ENCODE measurements at places on chromosomes 12 and 14. TPM values are rescaled to one million over a fixed set of nuclear protein-coding genes. Genes with fewer than 3 reads are reported as not detected.
A peak's percentile ranks its signal among the peaks of the same experiment; 100 is the strongest.

GRCh38 chr14:80260645-80261044, 49.3 kb upstream of the DIO2 start:
- no peak for DNase-seq

GARIN6 gene
- total RNA-seq = not detected

KRT83 gene
- total RNA-seq = not detected

PEX5 gene
- 39.0 TPM for total RNA-seq

GRCh38 chr14:39812532-39813320, 380.5 kb upstream of the FBXO33 start:
- no peak for DNase-seq

DNA sequence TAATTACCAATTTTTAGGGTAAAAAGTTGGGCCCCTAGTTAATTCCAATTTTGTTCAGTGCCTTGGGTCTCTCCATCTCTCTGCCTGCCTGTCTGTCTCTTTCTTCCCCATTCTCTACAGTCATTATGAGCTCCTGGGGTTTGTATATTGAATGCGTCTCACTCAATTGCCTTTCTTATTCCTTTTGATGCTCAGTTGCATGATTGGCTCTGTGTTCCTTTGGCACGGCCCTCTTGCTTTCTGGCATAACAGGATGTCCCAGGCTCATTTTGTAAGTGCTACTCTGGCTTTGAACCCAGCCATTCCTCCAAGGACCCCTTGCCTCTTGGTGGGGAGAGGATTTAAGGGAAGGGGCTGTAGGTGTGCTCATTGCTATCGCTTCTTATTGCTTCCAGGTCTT, 35.6 kb downstream of the ZNF664 start:
- no peak for DNase-seq

ERGIC2 gene
- total RNA-seq = 101 TPM

DNA sequence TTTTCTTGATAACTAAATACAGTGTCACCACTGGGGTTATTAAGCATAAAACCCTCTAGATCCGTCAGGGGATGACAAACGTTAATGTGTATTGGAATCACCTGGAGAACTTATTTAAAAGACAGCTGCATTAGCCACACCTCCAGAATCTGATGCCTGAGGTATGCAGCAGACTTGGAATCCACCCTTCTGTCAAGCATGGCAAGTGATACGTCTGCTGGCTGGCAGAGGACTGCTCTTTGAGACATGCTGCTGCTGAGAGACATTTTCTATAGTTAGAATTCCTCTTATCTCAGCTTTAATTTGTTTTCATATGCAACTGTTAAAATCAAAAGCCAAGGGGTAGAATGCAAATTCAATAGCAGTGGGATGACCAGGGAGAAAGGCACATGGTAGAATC, 496.3 kb downstream of the NELL2 start:
- DNase-seq = no peak

RHNO1 gene
- 62.9 TPM for total RNA-seq

DNA sequence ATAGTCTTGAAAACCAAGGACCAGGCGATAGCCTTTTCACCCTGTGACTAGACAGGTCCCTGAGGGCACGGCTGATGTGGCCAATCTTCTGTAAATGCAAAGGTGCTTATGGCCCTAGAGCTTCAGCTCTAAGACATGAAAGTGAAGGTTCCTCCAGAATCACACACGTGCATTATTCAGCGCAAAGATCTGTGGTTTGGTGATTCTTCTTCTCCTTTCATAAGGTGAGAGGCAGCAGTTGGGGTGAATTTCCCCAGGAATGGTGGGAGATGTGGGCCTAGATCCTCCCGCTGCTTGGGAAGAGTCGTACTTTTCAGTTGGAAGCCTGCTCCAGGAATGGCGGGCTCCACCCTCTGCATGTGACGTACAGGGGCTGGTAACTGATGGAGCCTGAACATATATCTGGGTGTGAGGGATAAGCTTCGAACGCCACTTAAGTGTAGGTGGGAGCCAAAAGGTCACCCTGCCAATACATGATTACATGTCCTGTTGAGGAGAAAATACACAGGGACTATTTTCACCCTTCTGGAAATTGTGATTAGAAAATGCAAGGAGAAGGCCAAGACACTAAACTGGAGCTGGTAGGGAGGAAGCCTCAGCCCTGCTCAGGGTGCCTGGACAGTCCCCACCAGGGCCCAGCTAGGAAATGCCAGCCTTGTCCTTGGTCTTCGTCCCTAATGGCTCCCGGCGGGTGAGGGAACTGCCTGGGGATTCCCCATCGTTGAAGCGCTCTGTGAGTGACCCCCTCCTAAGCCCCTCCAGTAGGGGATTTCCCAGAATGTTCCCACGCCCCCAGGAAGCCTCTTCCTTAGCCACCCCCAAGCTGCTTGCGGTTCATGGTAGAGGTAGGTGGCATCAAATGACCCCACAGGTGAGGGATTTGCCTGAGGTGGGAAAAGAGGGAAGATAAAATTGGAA, 17.6 kb downstream of the BATF start:
- peak; percentile 65 for DNase-seq

- no peak for DNase-seq
Observed at GRCh38 chr12:128286970-128287369, 20.0 kb downstream of the TMEM132C start.

DNA sequence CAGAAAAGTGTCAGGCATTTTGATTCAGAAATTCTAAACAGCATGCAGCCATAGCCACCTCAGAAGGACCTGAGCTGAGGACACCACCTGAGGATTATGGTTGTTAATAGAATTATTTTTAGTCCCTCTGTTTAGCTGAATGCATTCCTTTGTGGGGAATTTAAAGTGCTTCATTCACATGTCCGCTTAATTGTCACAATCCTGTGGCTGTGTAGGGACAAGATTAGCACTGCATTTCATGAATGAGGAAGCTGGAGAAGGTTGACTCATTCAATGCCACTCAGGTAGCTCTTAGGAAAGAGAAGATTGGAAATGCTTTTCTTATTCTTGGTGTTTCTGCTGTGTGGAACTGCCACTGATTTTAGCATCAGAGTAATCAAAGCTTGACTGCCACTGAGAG, 42.0 kb upstream of the KRR1 start:
- DNase-seq = no peak

DNA sequence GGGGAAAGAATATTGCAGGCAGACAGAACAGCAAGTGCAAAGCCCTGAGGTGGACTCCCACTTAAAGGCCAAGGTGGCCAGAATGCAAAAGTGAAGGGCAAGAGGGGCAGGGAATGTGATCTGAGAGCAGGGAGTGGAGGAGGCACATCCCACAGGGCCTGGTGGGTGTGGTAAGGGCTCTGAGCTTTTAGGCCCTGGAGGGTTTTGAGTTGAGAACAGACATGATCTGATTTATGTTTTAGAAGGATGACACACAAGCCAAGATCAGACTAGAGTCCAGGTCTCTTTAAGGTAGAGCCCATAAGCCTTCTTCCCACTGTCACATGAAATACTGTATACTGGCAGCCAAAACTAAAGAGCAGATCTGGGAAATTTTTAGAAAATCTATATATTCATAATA, 162.5 kb downstream of the SLC38A4 start:
- DNase-seq = no peak

GRCh38 chr12:106632797-106633450, 50.1 kb downstream of the RFX4 start:
- no peak for DNase-seq

All from activated CD8-positive, alpha-beta T cell treated with anti-CD3 and anti-CD28 coated beads for 36 hours (primary cell).